ENCODE measurements at places on chromosomes 1 and 21. TPM values are rescaled to one million over a fixed set of nuclear protein-coding genes. Genes with fewer than 3 reads are reported as not detected.
A peak's percentile ranks its signal among the peaks of the same experiment; 100 is the strongest.

Gene RBP7
- not detected for total RNA-seq

- H3K36me3 ChIP-seq, result no peaks in the 10 kb centered on the region
- H3K27me3 ChIP-seq, result peaks cover 38% of the 10 kb centered on the region
- no peak overlapping the region for H3K4me3 ChIP-seq
- no peak overlapping the region for H3K27ac ChIP-seq
- no peaks in the 10 kb centered on the region for H3K4me1 ChIP-seq
These were observed 269.5 kb downstream of the NPHP4 start for GRCh38 chr1:5722635-5723164.

DNA sequence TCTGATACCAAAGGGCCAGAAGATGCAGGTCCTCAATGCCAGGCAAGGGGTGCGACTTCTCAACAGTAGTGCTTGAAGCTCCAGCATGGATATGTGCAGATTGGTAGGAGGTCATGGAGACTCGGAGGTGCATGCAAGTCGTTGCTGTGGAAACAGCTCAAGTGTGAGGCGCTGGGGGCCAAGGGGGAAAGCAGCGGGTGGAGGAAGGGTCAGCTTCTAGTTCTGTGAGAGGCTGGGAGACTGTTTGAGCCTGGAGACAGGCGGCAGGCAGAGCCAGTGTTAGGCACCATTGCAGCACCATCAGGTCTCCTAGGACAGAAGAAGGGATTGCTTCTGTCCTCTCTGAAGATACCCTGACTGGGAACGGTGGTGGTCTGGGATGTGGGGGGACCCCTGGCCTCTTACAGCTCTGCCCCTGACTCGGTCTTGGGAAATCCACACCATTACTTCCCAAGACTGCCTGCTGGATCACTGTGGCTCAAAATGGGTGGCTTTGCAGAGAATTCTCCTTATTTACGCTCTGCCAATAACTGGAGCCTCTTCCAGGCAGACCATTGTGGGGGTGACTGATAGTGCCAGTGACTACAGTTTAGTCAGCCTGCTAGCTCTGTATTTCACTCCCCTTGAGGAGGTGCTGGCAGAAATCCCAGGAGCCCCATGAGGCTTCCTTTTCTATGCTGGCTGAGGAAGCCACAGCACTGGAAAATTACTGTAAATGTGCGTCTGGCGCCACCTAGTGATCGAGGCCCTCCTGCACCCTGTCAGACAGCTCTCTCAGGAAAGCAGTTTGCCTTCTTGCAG is 46.3 kb upstream of the VANGL1 start:
- no peaks in the 10 kb centered on the region for H3K4me1 ChIP-seq
- H3K27me3 ChIP-seq, result no peaks in the 10 kb centered on the region
- H3K27ac ChIP-seq, result no peak overlapping the region
- no peak overlapping the region for H3K4me3 ChIP-seq
- peak; percentile 78 for DNase-seq

Gene OR2L2
- 0.09 TPM for total RNA-seq

Gene S100A2
- total RNA-seq, result 1.3 TPM

Gene TINAGL1
- total RNA-seq, result 0.67 TPM

DNA sequence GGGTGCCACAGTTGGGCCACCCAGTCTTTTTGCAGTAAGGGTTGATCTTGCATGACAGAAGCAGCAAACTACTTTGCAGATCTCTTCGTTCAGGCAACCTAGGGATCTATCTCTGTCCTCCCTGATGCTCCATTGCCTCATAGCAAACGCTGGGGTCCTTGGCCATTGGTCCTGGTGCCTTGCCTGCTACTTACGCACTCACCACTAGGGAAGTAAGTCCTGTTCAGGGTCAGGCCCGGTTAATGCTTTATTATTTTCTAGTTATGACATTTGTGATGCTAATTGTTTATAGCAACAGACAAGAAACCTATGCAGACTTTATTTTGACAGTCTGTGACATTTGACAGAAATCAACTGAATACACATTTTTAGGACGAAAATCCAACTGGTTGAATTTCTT is 326.5 kb upstream of the FMN2 start:
- no peak for DNase-seq
- no peak overlapping the region for H3K27ac ChIP-seq
- no peaks in the 10 kb centered on the region for H3K4me1 ChIP-seq
- no peaks in the 10 kb centered on the region for H3K27me3 ChIP-seq

Gene KIF14
- 25.0 TPM for total RNA-seq

DNA sequence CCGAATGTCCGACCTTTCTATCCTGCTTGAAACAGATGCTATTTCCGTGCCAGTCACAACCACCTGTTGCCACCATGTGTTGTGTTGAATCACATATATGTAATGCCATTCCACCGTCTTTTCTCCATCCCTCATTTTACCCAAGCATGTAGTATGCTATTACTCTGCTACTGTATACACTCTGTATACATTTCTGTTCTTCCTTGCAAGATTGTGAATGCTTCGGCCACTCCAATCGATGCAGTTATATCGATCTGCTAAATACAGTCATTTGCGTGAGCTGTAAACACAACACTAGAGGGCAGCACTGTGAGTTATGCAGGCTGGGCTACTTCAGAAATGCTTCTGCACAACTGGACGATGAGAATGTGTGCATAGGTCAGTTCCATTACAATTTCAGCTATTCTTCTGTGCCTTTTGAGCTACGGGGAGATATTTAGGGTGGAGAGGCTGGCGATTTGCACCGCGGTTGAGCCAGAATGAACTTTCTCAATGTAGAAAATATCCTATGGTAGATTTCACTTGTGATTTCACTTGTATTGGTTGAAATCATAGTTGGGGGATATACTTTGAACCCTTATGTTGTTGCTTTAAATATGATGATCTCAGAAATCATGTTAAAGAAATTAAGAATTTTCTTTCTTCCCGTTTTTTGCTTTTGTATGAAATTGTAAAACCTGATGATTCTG is 289.8 kb downstream of the NTNG1 start:
- DNase-seq, result peak; percentile 43
- no peaks in the 10 kb centered on the region for H3K36me3 ChIP-seq
- H3K4me3 ChIP-seq, result no peak overlapping the region
- H3K27ac ChIP-seq, result no peak overlapping the region
- H3K4me1 ChIP-seq, result no peaks in the 10 kb centered on the region

Gene VWA1
- 6.4 TPM for total RNA-seq

Gene RNU1-2
- 2,231 TPM for total RNA-seq

- H3K27me3 ChIP-seq, result peaks cover 8% of the 10 kb centered on the region
- DNase-seq, result no peak
- H3K27ac ChIP-seq, result no peak overlapping the region
- H3K4me1 ChIP-seq, result no peaks in the 10 kb centered on the region
- H3K4me3 ChIP-seq, result no peak overlapping the region
- H3K36me3 ChIP-seq, result no peaks in the 10 kb centered on the region
These were observed 284.5 kb downstream of the PTPRU start for GRCh38 chr1:29520571-29521437.

DNA sequence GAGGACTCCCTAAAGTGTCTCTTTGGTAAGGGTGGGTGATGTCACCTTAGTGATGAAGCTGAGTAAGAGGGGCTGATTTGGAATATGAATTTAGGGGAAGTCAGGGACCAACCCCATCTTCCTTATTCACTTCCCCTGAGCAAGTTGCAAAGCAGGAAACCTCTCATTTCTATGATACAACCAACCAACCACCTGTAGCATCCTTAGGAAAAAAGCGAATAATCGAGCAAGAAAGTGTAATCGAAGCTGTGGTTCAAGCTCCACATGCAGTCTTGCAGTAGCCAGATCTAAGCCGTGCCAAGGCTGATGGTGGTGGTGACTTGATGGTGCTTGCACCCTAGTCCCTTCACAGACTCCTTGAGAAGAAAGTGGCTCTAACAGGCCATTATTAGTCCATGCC is 3.2 kb downstream of the TEX35 start:
- H3K27ac ChIP-seq, result no peak overlapping the region
- H3K27me3 ChIP-seq, result peaks cover 20% of the 10 kb centered on the region
- H3K4me3 ChIP-seq, result no peak overlapping the region
- no peaks in the 10 kb centered on the region for H3K36me3 ChIP-seq

- H3K4me3 ChIP-seq, result no peak overlapping the region
- no peaks in the 10 kb centered on the region for H3K4me1 ChIP-seq
- no peak overlapping the region for H3K27ac ChIP-seq
- no peaks in the 10 kb centered on the region for H3K36me3 ChIP-seq
These were observed 102.7 kb upstream of the NGF start for GRCh38 chr1:115440733-115441132.

- no peak overlapping the region for H3K27ac ChIP-seq
- no peaks in the 10 kb centered on the region for H3K36me3 ChIP-seq
- peaks cover 23% of the 10 kb centered on the region for H3K27me3 ChIP-seq
- DNase-seq, result no peak
- no peaks in the 10 kb centered on the region for H3K4me1 ChIP-seq
These were observed 55.0 kb downstream of the KAZN start for GRCh38 chr1:14653461-14653960.

GRCh38 chr1:201503397-201504176 is 3.3 kb downstream of the CSRP1 start:
- H3K27me3 ChIP-seq, result no peaks in the 10 kb centered on the region
- H3K4me1 ChIP-seq, result peaks cover 13% of the 10 kb centered on the region
- H3K36me3 ChIP-seq, result no peaks in the 10 kb centered on the region

Gene AGRN
- 111 TPM for total RNA-seq

- H3K4me3 ChIP-seq, result no peak overlapping the region
- peaks cover 73% of the 10 kb centered on the region for H3K27me3 ChIP-seq
- no peak for DNase-seq
- no peaks in the 10 kb centered on the region for H3K4me1 ChIP-seq
- H3K36me3 ChIP-seq, result no peaks in the 10 kb centered on the region
- H3K27ac ChIP-seq, result no peak overlapping the region
These were observed 4.9 kb upstream of the TTLL10 start for GRCh38 chr1:1168451-1169411.

Gene PDE9A
- 0.27 TPM for total RNA-seq

Gene GPR3
- 11.0 TPM for total RNA-seq

Gene FCRL6
- total RNA-seq, result not detected

Gene PCAT6
- 2.4 TPM for total RNA-seq

- H3K27me3 ChIP-seq, result peaks cover 19% of the 10 kb centered on the region
- no peaks in the 10 kb centered on the region for H3K36me3 ChIP-seq
- no peak overlapping the region for H3K27ac ChIP-seq
- DNase-seq, result no peak
- H3K4me1 ChIP-seq, result peaks cover 9% of the 10 kb centered on the region
These were observed 64.8 kb upstream of the BACH1 start for GRCh38 chr21:29233611-29234540.

GRCh38 chr1:93708734-93709481 is 27.3 kb upstream of the BCAR3 start:
- no peak for DNase-seq
- no peak overlapping the region for H3K27ac ChIP-seq
- peaks cover 15% of the 10 kb centered on the region for H3K27me3 ChIP-seq

DNA sequence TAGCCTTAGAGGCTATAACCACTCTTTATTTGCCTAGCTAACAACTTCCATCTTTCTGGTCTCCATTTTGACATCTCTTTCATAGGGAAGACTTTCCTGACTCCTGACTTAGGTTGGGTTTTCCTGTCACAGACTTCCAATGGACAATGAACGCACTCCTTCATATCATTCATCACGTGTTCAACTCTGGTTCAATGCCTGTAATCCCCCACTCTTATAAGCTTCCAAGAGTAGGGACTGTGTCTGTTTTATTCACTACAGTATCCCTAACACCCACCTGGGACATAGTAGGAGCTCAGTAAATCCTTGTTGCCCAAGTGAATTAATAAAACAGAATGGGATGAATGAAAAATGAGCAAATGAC is 4.6 kb downstream of the SLAMF1 start:
- H3K4me3 ChIP-seq, result no peak overlapping the region
- DNase-seq, result no peak
- H3K27ac ChIP-seq, result no peak overlapping the region
- no peaks in the 10 kb centered on the region for H3K27me3 ChIP-seq

DNA sequence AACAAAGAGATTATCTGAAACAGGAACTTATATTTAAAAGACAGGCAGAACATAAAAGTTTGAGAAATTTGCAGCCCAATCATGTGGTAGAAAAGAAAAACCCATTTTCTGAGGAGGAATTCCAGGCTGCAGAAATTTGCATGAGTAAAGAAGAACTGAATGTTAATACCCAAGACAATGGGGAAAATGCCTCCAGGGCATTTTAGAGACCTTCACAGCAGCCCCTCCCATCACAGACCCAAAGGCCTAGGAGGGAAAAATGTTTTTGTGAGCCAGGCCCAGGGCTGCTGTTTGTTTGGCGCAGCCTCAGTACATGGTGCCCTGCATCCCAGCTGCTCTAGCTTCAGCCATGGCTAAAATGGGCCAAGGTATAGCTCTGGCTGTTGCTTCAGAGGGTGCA is 554.3 kb upstream of the CHRM3 start:
- DNase-seq, result no peak
- no peaks in the 10 kb centered on the region for H3K4me1 ChIP-seq
- no peaks in the 10 kb centered on the region for H3K36me3 ChIP-seq
- no peak overlapping the region for H3K27ac ChIP-seq
- no peak overlapping the region for H3K4me3 ChIP-seq

DNA sequence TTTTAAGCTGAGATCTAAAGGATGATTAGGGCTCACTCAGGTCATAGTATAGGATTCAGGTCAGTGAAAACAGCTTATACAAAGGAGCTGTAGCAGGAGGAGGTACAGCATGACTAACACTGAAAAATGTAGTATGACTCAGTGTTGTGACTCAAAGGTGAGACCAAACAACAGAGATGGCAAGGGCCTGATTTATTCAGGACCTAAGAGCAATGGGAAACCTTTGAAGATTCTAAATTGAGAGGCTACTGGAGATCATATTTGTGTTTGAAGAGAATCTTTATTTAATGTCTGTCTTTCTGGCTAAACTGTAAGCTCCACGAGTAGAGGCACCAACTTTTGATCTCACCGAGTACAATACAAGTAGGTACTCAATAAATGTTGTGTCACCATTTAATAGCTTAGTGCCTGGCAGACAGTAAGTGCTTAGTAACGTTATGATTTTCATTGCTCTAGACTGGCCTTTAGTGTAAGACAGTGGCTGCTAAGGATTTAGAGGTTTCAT is 43.5 kb downstream of the PRKAA2 start:
- H3K4me3 ChIP-seq, result no peak overlapping the region
- H3K27ac ChIP-seq, result no peak overlapping the region
- DNase-seq, result no peak
- H3K4me1 ChIP-seq, result no peaks in the 10 kb centered on the region
- no peaks in the 10 kb centered on the region for H3K36me3 ChIP-seq

DNA sequence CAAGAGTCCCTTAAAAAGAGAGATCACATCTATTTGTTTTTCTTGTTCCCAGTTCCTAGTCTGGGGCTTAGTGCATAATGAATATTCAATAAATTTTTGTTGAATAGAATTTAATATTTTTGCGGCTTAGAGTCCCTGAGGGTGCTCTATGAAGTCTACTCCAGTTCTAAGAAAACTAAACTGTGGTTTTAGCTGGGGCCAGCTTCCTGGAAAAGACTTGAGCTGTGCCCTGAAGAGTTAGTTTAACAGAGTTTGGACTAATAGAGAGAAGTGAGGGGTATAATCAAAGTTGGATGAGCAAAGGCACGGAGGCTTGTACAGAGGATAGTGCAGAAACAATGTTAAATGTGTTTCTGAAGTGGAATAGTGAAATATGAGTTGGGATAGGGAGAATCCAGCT is 168.9 kb downstream of the FASLG start:
- H3K4me3 ChIP-seq, result no peak overlapping the region
- H3K36me3 ChIP-seq, result no peaks in the 10 kb centered on the region
- DNase-seq, result no peak
- H3K27ac ChIP-seq, result no peak overlapping the region
- H3K4me1 ChIP-seq, result no peaks in the 10 kb centered on the region
